Activated T-helper 17 cell treated with anti-CD3 and anti-CD28 coated beads, Interleukin-2, amount 50 U/mL, for 72 hours (primary cell): ENCODE measurements at places on chromosomes 1 and 21. TPM values are rescaled to one million over a fixed set of nuclear protein-coding genes. Genes with fewer than 3 reads are reported as not detected.

Gene MAST2
- 29.8 TPM for total RNA-seq

- no peak for ATAC-seq
Observed at GRCh38 chr1:51941528-51941927, 49.0 kb downstream of the RAB3B start.

Gene RHOU
- total RNA-seq = 1.4 TPM

GRCh38 chr1:85830837-85831236, 122.6 kb upstream of the ZNHIT6 start:
- ATAC-seq = no peak

GRCh38 chr1:94851571-94851970, 31.4 kb downstream of the SLC44A3 start:
- ATAC-seq = no peak

- ATAC-seq = no peak
Observed at GRCh38 chr1:71667216-71667615, 586.4 kb upstream of the ZRANB2 start.

- peak; percentile 27 for ATAC-seq
Observed at GRCh38 chr1:169086603-169087455, 19.7 kb upstream of the ATP1B1 start.
